Inflammatory macrophage treated with lipopolysaccharide for 4 hours (primary cell): ENCODE measurements at places on chromosomes 7 and 10.
A peak's percentile ranks its signal among the peaks of the same experiment; 100 is the strongest.

- no peak for DNase-seq
Measured at GRCh38 chr10:78458983-78459638, 425.4 kb downstream of the RPS24 start.

GRCh38 chr7:113338071-113338696 is 219.8 kb upstream of the SMIM30 start:
- no peak for DNase-seq

GRCh38 chr7:129908181-129908580 is 44.6 kb downstream of the UBE2H start:
- DNase-seq: no peak

GRCh38 chr7:14858410-14858809 is 44.1 kb downstream of the DGKB start:
- DNase-seq: no peak

- no peak for DNase-seq
Measured at GRCh38 chr10:42933448-42934340, 143.2 kb upstream of the RET start.

- DNase-seq: no peak
Measured at GRCh38 chr7:73861305-73861704, 346 bp downstream of the TMEM270 start.

DNA sequence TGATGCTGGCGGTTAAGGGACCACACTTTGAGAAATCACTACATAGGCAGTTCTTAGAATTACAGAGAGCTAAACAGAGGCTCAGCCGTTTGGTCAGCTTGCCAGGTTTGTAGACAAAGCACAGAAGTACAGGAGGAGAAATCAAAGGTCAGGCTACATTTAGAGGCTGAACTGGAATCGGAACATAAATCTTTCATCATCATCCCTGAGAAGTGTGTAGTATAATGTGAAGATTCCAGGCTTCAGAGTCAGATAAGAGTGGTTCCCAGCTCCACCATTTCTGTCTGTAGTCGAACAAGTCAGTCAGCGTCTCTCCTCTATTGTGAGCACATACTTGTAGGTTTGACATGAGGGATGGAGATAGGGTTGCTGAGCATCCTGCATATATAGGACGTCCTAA is 18.9 kb downstream of the CDK1 start:
- no peak for DNase-seq

DNA sequence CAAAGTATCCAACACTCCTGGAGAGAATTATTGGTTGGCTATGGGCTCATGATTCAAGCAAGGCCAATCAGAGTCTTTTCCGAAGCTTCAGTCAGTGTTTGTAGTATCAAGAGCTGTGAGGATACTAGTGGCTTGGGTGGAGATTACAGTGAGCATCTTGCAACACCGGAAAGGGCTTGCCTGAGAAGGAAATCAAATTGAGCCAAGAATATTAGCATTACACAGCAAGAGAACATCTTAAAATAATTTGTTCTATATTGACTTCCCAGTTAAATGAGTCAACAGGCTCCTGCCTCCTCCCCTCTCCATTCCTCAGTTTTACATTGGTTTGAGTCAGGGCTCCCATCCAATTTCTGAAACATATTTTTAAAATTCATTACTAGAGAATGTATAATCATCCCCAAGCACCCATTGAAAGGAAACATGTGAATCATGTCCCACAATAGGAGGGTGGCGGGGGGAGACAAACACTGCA is 127.4 kb downstream of the ELAPOR2 start:
- DNase-seq: no peak

DNA sequence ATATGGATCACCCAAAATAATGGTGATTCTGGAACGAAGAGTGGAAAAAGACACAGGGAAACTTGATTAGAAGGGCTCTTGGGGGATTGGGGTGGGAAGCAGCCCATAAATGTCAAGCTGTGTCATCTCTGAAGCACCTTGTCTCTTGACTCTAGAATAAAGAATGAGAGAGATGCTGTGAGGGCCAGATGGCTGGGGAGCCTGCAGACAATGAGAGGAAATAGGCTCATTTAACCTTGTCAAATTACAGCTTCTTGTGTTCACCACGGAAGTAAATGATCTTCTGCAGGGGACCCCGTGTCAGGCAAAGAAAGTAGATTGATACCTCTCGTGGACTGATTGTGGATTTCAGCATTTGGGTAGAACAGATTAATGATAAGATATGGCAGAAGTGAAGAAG is 159.3 kb downstream of the ST7 start:
- no peak for DNase-seq

- DNase-seq: peak; percentile 53
Measured at GRCh38 chr7:99132595-99133321, 11.2 kb downstream of the SMURF1 start.

GRCh38 chr7:103990991-103991390 is 1.5 kb upstream of the RELN start:
- DNase-seq: no peak

DNA sequence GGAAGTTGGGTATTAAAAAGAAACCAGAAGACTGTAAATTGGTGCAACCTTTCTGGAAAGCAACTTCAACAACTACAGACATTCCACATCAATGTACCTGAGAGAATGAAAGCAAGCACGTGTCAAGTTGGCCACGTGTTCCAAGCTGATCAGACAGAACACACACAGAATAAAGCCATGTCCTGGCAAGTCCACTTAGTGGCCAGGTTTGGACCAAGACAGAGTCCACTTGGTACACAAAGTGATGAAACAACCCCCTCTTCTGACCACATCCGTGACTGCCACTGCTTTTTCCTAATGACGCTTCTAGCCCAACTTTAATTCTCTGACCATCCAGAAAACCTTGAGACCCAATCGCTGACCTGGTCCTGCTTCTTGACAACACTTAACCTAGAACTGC is 109.4 kb downstream of the ABLIM1 start:
- peak; percentile 21 for DNase-seq

DNA sequence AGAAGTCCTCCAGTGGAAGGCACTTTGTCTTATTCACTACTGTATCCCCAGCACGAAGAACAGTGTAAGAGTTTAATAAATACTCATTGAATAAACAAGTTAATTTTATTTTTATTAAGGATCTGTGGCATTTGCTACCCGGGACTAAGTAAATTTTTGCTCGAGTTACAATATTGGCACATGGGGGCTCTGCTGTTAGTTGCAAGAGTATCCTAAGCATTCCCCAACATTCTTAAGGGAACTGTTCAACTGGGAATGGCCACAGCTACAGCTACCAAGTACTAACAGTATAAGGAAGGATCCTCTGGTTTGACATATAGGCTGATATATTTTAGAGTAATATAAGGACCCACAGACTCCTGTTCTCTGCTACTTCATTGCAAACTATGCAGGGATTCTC is 8.7 kb upstream of the LRRTM3 start:
- no peak for DNase-seq

- no peak for DNase-seq
Measured at GRCh38 chr10:128526791-128527375, 400.7 kb upstream of the MKI67 start.

DNA sequence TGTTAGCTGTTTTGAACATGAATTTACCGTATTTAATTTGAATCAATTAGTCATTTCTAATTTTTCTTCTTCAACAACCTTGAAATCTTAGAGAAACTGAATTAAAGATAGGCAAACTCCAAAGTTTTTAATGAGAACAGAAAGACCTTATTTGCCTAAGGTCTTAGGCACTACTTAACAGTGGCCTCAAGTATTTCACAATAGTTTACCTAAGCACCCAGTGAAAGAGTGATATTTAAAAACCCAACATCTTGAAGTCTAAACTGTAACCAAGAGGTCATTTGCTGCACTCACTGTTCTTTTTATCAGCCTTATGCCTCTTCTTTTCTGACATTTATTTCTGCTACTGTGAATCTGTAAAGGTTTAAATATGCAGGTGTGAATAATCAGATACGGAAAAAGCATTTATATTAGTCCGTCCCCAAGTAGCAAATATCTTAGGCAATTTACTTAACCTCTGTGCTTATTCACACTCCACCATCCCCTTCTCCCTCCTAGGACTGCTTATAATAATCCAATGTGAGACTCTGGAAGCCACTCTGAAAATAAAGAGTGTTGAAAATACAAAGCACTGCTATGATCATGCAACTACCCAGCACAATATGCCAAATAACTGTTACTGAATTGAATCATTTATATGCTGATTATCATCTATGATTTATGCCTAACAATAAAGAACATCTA is 105.7 kb downstream of the ELAPOR2 start:
- no peak for DNase-seq

DNA sequence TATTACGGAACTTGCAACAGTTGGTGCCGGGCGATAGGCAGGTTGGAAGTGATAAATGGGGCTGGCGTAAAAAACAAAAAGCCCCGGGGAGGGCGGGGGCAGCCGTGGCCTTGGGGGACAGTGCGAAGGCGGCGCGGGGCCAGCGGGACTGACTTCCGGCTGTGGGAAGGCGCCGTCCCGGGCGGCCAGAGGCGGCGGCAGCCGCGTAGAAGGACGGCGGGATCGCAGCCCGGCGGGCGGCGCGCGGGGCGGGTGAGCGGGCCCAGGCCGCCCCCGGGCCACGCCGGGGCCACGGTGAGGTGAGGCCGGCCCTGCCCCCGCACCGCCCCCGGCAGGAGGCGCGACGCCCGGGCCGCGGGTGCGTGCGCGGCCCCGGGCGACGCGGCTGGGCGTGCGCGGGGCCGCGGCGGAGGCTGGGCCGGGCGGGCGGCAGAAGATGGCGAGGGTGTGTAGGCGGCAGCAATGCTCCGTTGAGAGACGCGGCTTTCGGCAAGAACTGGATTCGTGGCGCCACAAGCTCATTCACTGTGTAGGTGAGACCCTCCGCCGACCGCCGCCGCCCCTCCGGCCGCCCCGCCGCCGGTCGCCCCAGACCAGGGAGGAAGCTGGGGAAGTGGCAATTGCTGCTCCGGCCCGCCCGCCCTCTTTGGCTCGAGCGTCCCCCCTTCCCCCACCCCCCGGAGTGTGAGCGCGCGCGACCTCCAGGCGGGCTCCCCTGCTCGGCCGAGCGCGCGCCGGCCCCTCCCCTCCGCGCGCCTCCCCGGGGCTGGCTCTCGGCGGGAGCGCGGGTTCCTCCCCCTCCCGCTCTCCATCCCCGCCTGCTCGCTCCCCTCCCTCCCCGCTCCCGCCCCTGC is at the start of gene LCOR:
Gene LCOR (plus strand): TSS at position 432 of the 854 bp plus-strand sequence. CDS start 116,760 bp downstream, outside the sequence.
- DNase-seq: peak; percentile 95

DNA sequence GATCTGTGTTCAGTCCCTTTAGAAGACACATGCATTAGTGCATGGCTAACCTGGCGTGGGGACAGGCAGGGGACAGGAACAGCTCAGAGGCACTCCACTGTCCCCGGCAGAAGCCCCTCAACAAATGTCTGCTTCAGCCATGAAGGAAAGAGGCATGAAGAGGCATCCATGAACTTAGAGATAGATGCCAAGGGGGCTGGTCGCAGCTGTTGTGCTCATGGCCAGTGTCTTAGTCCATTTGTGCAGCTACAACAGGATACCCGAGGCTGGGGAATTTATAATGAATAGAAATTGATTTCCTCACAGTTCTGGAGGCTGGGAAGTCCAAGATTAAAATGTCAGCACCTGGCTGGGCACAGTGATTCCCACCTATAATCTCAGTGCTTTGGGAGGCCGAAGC is 14.5 kb upstream of the GNA12 start:
- no peak for DNase-seq

GRCh38 chr7:157703534-157704195 is 366.9 kb downstream of the DNAJB6 start:
- DNase-seq: no peak

GRCh38 chr7:18575622-18576572 is 80.3 kb downstream of the HDAC9 start:
- no peak for DNase-seq

DNA sequence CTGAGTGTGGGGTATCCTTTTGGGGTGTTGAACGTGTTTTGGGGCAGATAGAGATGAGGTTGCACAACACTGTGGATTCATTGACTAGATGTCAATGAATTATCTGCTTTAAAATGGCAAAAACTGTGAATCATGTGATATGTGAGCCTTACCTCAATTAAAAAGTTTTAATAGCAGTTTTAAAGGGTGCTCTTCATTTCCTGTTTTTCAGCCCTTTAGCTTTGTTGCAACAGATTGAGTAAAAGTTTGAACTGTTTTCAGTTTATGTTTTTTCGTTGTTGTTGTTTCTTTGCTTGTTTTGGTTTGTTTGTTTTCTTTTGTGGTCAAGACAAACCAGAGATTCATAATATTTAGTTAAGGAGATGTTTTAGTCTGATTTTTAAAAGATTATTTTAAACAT is 9.4 kb downstream of the TAS2R41 start:
- DNase-seq: peak; percentile 56

- no peak for DNase-seq
Measured at GRCh38 chr10:89894051-89894450, 192.7 kb downstream of the KIF20B start.

- no peak for DNase-seq
Measured at GRCh38 chr10:60704471-60704870, 73.8 kb upstream of the CDK1 start.

DNA sequence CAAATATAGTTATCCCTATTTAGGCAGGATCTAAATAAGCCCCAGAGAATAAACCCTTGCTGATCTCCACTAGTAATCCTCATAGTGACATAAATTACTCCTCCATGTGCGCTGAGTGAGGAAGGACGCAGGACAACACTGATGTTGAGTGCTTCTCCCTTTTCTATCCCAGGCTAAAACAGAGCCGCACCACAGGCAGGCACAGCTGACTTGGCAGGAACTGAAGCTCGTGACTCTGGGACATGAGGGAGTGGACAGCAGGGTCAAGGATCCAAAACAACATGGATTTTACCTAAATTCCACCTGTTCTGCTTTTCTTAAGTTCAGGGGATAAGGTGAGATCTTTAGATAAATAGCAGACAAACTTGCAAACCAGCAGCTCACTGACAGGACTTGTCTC is 46.0 kb downstream of the VOPP1 start:
- DNase-seq: no peak
